ENCODE measurements at places on chromosomes 11 and 22.

DNA sequence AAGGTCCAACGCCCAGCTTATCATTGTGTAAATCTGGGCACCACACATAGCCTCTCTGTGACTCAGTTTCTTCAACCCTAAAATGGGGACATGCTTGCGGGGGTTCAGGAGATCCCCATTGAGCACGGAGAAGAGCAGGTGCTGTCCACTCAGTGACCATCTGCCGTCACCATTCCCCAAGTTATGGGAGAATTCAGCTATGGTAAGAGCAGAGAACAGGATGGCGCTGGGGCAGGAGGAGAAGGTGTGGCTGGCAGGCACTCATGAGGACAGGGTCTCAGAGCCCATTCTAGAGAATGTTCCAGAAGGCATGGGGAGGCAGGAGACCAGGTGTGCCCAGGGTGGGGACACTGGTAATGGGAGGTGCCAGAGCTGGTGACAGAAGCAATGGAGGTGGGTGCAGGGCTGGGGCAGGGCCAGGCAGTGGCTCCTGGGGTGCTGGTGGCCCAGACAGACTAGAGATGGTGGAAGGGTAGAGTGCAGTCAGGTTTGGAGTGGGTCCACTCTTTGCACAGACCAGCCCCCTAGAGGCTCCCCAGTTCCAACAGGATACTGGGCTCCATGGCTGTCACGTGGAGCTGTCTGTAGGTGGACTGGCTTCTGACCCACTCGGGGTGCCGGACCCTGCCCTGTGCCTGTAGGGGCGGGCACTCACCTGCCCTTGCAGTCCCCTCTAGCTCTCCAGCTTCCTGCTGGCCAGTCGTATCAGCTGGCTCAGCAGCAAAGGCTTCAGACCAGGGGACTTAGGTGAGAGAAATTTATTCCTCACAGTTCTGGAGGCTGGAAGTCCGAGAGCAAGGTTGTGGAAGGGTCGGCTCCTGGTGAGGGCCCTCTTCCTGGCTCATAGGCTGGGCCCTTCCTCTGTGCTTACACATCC lies 84.7 kb downstream of the CDKN1C start:
- no peak for DNase-seq

DNA sequence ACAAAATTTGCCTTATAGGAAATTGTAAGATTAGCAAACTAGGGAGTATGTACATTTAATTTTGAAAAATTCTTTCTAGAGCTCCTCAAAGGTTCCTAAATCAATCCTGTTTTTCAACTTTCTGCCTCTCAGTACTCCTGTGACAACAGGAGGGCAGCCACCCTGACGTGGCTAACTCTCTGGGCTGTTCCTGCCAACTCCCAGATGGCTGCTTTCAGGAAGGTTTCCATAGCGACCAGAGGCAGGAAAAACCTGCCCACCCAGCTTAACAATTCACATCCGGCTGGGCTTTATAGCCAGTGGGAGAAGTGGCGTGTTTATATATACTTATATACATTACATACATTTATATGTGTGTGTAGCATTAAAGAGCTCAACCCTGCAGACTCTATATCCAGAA lies 26.5 kb downstream of the SGSM3 start:
- DNase-seq = no peak

DNA sequence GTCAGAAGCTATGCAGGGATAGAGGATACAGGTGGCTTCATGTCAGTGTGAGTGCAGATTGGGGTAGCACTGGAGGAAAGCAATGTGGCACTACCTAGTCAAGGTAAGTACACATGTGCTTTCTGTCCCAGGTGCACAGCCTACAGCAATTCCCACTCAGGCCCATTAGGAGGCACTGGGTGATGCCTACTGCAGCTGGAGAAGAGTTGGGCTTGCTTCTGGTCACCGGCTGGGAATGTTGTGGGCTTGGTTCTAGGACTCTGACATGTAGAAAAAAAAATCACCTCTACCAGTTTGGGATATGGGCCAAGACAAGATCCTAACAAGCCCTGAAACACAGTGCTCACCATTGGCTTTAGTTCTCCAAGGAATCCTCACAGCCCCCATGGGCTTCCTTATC lies 69.7 kb downstream of the TENM4 start:
- DNase-seq = no peak

- no peak for DNase-seq
Observed at GRCh38 chr22:45207533-45207932, 33.2 kb downstream of the KIAA0930 start.

DNA sequence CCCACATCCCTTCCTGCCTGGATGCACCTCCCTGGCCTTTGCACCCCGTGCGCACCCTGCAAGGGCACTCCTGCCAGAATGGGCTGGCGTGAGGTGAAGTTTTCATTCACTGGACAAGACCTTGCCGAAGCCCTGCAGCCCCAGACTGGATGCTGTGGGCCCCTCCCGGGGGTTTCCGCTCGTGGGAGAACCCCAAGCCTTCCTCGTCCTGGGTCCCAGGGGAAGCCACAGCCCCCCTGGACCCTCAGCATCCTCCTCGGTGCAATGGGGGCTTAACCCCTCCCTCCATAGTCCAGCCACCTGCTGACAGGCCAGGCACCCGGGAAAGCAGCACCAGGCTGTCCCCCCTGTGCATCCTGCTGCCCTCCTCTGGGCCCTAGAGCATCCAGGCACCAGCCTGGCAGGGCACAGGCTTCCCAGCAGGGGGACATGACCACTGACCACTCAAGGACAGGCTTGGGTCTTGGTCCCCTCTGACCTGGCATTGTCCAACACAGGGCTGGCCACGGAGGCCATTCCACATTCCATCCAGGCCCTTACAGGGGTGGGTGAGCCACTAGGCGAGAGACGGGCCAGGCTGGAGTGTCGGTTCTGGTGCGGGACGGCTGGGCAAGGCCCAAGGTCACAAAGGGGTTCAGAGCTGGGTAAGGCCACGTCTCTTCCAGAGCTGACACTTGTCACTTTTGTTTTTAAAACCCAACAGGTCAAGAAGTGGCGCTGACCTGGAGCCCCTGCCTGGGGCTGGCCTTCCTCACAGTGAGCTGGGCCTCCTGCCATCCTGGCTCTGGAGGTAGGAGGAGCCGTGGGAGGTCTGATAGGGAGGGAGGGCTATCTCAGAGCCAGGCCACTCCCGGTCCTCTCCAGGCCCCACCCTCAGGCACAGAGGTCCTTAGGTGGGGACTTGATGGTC lies 41.5 kb upstream of the PPARA start:
- peak; percentile 23 for DNase-seq

GRCh38 chr22:23113847-23114720 lies 27.7 kb downstream of the RSPH14 start:
- no peak for DNase-seq

DNA sequence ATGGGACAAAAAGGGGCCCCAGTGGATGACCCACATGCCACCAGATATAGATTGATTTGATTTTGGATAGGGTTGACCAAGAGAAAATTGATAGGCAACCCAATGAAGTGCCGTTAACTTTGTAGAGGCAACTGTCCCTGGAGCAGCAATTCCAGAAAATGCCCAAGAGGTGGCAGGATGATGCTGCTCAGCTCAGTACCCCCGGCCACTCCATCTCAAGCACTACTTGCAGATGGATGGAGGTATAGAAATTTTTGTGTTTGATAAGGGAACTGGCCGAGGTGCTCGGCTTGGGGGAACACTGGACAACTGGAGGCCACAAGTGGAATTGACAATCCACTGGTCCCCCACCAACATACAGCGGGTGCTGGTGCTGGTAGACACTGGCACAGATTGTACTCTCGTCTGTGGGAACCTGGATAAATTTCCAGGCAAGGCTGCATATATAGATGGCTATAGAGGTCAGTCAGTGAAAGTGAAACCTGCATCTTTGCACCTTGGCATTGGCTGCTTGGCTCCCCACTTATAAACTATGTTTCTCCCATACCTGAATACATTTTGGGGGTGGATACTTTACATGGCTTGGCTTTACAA lies 86.3 kb downstream of the CCDC83 start:
- peak; percentile 70 for DNase-seq

DNA sequence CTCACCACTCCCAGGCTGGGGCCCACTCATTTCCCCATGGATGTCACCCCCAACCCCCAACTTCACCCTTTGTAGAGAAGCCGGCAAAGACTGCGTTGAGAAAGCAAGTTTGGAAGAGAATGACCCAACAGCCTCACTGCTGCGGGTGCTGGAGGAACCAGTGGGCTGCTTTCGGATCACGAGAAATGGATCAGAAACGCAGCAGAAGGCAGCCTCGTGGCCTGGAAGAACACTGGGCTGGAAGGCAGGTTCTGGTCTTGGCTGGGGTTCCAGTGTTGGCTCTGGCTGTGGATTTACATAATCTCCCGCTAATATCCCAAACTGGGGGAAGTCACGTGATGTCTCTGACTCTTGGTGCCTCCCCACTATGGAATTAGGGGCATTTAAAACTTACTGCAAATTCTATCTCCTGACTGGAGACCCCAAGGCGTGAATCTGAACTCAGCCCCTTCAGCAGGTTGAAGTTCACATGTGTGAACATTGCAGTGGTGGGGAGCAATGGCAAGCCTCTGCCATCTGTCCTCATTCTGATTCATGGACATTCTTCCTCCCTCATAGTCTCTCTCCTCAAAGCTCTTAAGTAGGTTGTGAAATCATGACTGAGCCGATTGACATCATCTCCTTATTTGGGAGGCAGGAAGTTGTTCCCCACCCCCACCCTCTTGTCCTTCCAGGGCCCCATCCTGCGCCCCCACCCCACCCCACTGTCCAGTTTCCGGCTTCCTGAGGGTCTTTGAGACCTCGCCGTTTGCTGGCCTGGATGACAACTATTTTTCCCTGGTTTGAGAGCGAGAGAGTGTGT lies 37.0 kb upstream of the TIMP3 start:
- DNase-seq = peak; percentile 56

- no peak for DNase-seq
Observed at GRCh38 chr11:128766591-128767081, 72.8 kb downstream of the FLI1 start.

DNA sequence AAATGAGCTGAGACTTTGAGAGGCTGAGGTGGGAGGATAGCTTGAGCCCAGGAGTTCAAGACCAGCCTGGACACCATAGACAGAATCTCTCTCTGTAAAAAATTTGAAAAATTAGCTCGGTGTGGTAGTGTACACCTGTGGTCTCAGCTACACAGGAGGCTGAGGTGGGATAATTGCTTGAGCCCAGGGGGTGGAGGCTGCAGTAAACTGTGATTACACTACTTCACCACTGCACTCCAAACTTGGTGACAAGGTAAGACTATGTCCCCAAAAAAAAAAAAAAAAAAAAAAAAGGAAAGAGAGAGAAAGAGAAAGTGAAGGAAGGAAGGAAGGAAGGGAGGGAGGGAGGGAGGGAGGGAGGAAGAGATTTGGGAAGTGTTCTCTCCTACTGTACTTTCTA lies 25.3 kb downstream of the RRP8 start:
- no peak for DNase-seq

- DNase-seq = no peak
Observed at GRCh38 chr11:124384399-124384798, at the start of gene OR8B2. OR8B2 (minus strand) TSS chr11:124384499; CDS start chr11:124383343, 1,156 bp downstream.

- no peak for DNase-seq
Observed at GRCh38 chr11:43969543-43969942, 27.1 kb downstream of the C11orf96 start.

- no peak for DNase-seq
Observed at GRCh38 chr11:104572279-104572678, 326.0 kb downstream of the CASP12 start.

DNA sequence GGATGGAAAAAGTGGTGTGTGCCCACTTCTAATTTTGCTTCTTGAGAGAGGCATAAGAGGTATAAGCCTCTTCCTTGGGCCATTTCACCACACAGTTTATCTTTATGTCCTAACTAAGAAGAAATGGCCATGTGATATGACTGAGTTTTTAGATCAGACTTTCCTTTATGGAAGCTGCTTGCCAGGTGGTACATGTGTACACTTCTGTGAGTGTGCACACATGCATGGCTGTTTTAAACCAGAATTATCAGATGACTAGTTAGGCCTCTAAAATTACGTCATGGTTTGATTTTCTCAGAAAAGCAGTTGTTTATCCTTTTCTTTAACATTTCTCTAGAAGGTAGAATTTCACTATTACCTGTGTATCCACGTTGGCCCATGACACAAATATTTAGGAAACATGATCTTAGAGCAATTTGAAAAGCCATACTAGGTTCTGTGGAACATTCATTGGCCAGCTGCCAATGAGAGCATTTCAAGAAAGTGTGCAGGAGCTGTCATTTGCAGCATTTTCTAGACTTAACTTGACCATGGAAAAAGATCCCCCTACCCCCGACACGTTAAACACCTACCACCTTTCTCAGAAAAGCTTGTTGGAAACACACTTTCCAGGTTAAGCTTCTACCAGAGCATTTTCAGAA lies 109.2 kb upstream of the GAL start:
- no peak for DNase-seq

GRCh38 chr11:130465263-130465662 lies 16.8 kb downstream of the ADAMTS15 start:
- DNase-seq = no peak

- no peak for DNase-seq
Observed at GRCh38 chr11:27611947-27612455, 88.3 kb downstream of the BDNF start.

DNA sequence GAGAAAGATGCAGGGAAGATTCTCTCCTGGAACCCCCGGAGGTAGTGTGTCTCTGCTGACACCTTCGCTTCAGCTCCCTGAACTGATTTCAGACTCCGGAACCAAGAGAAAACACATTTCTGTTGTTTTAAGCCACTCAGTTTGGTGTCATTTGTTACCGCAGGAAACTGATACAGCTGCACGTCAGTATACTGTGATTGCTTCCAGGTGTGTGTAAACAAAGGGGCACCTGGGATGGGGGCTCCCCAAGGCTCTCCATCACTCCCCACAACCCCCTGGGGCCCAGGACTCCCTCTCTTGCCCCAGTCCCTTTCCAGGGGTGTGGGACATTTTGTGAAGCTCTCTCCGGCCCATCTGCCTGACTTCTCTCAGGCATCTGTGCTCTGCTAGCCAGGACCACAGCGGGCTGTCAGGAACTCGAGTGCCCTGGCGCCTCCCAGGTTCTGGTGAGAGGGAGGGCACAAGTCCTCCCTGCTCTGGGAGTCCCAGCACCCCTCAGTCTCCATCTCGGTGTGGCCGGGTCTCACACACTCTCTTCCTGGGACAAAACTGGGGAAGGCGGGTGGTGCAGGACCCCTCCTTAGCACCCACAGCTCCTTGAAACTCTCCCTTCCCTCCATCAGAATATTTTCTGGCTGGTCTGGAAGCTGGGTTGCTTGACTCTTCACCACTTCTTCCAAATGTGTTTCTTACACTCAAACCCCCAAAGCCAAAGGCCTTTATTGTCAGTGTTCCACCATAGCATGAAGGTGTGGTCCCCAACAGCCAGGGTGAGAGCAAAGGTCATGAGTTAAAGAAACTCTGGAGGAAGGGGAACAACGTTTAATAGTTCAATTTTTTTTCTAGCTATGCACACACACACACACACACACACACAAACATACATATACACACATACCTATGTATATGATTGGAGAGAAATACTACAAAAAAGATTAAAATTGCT lies 35.0 kb upstream of the TSKU start:
- DNase-seq = no peak

GRCh38 chr22:46547883-46548244 lies 10.4 kb upstream of the CELSR1 start:
- no peak for DNase-seq

- no peak for DNase-seq
Observed at GRCh38 chr11:76795936-76796441, 12.8 kb downstream of the TSKU start.

GRCh38 chr11:112852143-112852866 lies 108.9 kb upstream of the NCAM1 start:
- no peak for DNase-seq

GRCh38 chr22:30357236-30357570 lies 396 bp downstream of the CCDC157 start:
- no peak for DNase-seq
